ENCODE measurements at places on chromosomes 5 and 9. TPM values are rescaled to one million over a fixed set of nuclear protein-coding genes. Genes with fewer than 3 reads are reported as not detected.

Gene GFI1B
- 0.09 TPM for total RNA-seq

Gene MYORG
- total RNA-seq, result 6.9 TPM

Gene FREM1
- total RNA-seq, result not detected

Gene RMND5B
- total RNA-seq, result 23.6 TPM

Gene TAF11L10
- not detected for total RNA-seq

Gene C9orf152
- total RNA-seq, result 0.33 TPM

Gene C5orf15
- 51.4 TPM for total RNA-seq
